ENCODE measurements at places on chromosomes 12 and 14. TPM values are rescaled to one million over a fixed set of nuclear protein-coding genes. Genes with fewer than 3 reads are reported as not detected.

The JAG2 gene
- 21.7 TPM for total RNA-seq

The MOAP1 gene
- 20.0 TPM for total RNA-seq

The TPPP2 gene
- not detected for total RNA-seq

The LRRK2 gene
- total RNA-seq: 1.1 TPM

The FAM161B gene
- 0.96 TPM for total RNA-seq

The IFI27L2 gene
- 46.0 TPM for total RNA-seq

The MGAT4C gene
- not detected for total RNA-seq

The PLEKHG7 gene
- not detected for total RNA-seq

The BDKRB2 gene
- total RNA-seq: 0.64 TPM

The AGAP2 gene
- 0.21 TPM for total RNA-seq

The IAPP gene
- not detected for total RNA-seq

The RBM23 gene
- total RNA-seq: 70.8 TPM

The SLC17A8 gene
- not detected for total RNA-seq

The SYNDIG1L gene
- total RNA-seq: not detected

The A2ML1 gene
- total RNA-seq: 95.9 TPM

The TCTN2 gene
- 3.1 TPM for total RNA-seq

The RNASE4 gene
- total RNA-seq: 7.2 TPM

The STXBP6 gene
- not detected for total RNA-seq

The GPR132 gene
- 0.24 TPM for total RNA-seq

The STYK1 gene
- total RNA-seq: 5.1 TPM

The GIT2 gene
- total RNA-seq: 20.5 TPM

The REP15 gene
- 0.72 TPM for total RNA-seq

The FBLN5 gene
- 0.24 TPM for total RNA-seq

The SDR9C7 gene
- total RNA-seq: not detected

The PRIMA1 gene
- total RNA-seq: not detected

The RPGRIP1 gene
- not detected for total RNA-seq

The YAF2 gene
- total RNA-seq: 62.2 TPM

The RNF212B gene
- total RNA-seq: not detected

The TAS2R42 gene
- total RNA-seq: not detected

The RPS6KA5 gene
- total RNA-seq: 4.5 TPM

The CCER1 gene
- not detected for total RNA-seq

The AVPR1A gene
- total RNA-seq: not detected

The B4GALNT3 gene
- total RNA-seq: 5.5 TPM

The SMIM41 gene
- total RNA-seq: not detected

The FGF23 gene
- not detected for total RNA-seq

The NTF3 gene
- total RNA-seq: not detected

The C14orf39 gene
- 1.7 TPM for total RNA-seq

The HOXC4 gene
- total RNA-seq: under 0.01 TPM

The ST8SIA1 gene
- 0.85 TPM for total RNA-seq

The DENND5B gene
- total RNA-seq: 3.6 TPM

The P2RX2 gene
- total RNA-seq: not detected

The NEUROD4 gene
- not detected for total RNA-seq

The NEMF gene
- total RNA-seq: 36.4 TPM

The RNASE8 gene
- total RNA-seq: not detected

The PTGDR gene
- total RNA-seq: not detected

The ALX1 gene
- 0.96 TPM for total RNA-seq

The NGB gene
- 0.24 TPM for total RNA-seq

The HSPB8 gene
- 0.43 TPM for total RNA-seq

The ZDHHC22 gene
- not detected for total RNA-seq

Data from tracheal epithelial cell (primary cell).